Bronchus fibroblast of lung (primary cell): ENCODE measurements at places on chromosomes 3 and 15. TPM values are rescaled to one million over a fixed set of nuclear protein-coding genes. Genes with fewer than 3 reads are reported as not detected.

Gene SERPINI2
- not detected in 2 replicates for total RNA-seq

Gene TNNC1
- total RNA-seq = 0.74 TPM in 1 of 2 replicates, not detected in the other

Gene DGKG
- 0.50 TPM in 1 of 2 replicates, not detected in the other for total RNA-seq

Gene CPLX3
- not detected in 2 replicates for total RNA-seq

Gene ATP10A
- 1.5 and 1.8 TPM in 2 replicates for total RNA-seq

Gene DNASE1L3
- not detected in 2 replicates for total RNA-seq

Gene ANKRD63
- not detected in 2 replicates for total RNA-seq

Gene NEO1
- total RNA-seq = 10.0 and 11.6 TPM in 2 replicates

Gene CAMKV
- not detected in 2 replicates for total RNA-seq

Gene ADAMTS17
- total RNA-seq = under 0.01 and 0.30 TPM in 2 replicates

Gene CDCP1
- 22.1 and 23.2 TPM in 2 replicates for total RNA-seq

Gene SLC51B
- total RNA-seq = not detected in 2 replicates

Gene CLDN16
- not detected in 2 replicates for total RNA-seq

Gene INO80
- 13.4 and 17.8 TPM in 2 replicates for total RNA-seq

Gene DUOX2
- not detected in 2 replicates for total RNA-seq

Gene TUBGCP4
- total RNA-seq = 13.3 and 15.0 TPM in 2 replicates

Gene SCN5A
- total RNA-seq = 0.30 and 0.34 TPM in 2 replicates

Gene SLC2A2
- not detected in 2 replicates for total RNA-seq

Gene GNAI2
- 314 and 324 TPM in 2 replicates for total RNA-seq

Gene IL12A
- total RNA-seq = 2.4 and 4.5 TPM in 2 replicates

Gene INSYN1
- 0.17 and 0.30 TPM in 2 replicates for total RNA-seq
